ENCODE measurements at places on chromosomes 13 and 19.

DNA sequence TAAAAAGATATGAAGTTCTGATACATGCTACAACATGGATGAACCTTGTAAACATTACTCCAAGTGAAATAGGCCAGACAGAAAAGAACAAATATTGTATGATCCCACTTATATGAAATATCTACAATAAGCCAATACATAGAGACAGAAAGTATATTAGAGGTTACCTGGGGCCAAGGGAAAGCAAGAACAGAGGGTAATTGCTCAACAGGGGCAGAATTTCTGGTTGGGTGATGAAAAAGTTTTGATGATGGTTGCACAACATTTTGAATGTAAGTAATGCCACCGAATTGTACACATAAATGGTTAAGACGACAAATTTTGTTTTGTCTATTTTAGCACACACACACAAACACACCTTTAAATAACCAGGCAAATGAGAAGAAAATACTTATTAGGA lies 268.4 kb downstream of the FOXO1 start:
- DNase-seq, result no peak

DNA sequence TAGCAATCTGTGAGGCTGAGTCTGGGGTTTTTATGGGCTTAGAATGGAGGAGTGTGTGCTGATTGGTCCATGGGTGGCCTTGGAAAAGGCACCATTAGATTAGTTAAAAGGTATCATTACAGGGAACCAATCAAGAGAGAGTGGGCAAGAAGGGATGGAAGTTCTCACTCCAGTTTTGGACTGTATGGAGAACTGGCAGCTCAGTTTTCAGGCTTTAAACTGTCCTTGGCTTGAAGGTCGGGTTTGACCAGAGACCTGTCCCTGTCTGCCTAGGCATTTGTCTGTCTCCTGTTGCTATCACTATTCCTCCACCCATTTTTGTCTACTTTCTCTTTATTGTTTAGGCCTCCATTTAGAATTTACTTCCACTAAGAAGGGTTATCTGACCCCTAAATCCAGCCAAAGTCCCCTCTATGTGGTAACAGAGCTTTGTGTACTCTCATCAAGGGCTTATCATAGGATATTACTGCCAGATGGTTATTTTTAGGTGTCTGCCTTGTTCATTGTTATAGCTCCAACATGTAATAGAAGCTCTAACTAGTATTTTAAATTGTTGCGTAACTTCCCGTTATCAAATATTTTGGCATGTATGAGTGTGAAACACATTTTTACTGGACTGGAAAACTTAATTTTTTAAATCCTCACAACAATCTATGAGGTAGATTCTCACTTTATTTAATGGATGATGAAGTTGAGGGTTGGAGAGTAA lies 133.3 kb upstream of the SLC10A2 start:
- no peak for DNase-seq

DNA sequence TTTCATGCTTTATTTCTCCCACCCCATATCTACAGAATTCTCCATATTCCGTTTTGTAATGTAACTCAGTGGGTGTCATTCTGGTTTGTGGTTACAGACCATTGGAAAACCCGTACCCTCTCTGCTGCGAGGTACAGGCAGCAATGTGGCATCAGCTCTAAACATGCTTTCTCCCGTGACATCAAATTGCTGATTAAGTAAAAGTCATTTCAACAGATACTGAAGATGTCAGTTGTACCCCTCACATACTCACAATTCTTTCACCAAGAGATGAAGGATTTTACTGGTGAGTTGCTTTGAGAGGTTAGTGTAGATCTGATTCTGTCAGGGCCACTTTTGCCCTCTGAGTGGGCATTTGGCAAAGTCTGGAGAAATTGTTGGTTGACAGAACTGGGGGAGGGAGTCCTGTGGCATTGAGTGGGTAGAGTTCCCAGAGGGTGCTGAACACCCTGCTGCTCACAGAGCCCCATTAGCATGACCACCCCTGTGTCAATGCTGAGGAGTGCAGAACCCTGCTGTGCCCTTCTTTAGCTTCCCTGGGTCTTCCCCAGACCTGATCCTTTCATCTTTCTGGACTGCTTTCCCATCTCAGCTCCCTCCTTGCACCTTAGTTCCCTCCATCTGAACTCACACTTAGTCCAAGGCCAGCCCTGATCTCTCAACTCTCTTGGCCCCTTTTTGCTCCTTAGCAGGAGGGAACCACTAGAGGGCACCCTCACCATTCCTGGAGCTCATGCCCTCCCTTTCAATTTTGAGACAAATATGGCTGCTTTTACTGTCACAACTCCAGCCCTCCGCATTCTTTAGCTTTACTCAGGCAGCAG lies 39.9 kb upstream of the CEACAM8 start:
- no peak for DNase-seq

- no peak for DNase-seq
Measured at GRCh38 chr19:19171821-19172532, 1.9 kb upstream of the MEF2B start.

- no peak for DNase-seq
Measured at GRCh38 chr13:51000571-51001260, 91.1 kb downstream of the RNASEH2B start.

- no peak for DNase-seq
Measured at GRCh38 chr13:86918682-86919081, 752.5 kb upstream of the SLITRK5 start.

GRCh38 chr13:111907341-111907880 lies 159.5 kb upstream of the SOX1 start:
- DNase-seq, result no peak

GRCh38 chr13:23349161-23349897 lies 84.2 kb downstream of the SACS start:
- DNase-seq, result no peak

- DNase-seq, result no peak
Measured at GRCh38 chr19:16115301-16116039, 3.8 kb downstream of the RAB8A start.

DNA sequence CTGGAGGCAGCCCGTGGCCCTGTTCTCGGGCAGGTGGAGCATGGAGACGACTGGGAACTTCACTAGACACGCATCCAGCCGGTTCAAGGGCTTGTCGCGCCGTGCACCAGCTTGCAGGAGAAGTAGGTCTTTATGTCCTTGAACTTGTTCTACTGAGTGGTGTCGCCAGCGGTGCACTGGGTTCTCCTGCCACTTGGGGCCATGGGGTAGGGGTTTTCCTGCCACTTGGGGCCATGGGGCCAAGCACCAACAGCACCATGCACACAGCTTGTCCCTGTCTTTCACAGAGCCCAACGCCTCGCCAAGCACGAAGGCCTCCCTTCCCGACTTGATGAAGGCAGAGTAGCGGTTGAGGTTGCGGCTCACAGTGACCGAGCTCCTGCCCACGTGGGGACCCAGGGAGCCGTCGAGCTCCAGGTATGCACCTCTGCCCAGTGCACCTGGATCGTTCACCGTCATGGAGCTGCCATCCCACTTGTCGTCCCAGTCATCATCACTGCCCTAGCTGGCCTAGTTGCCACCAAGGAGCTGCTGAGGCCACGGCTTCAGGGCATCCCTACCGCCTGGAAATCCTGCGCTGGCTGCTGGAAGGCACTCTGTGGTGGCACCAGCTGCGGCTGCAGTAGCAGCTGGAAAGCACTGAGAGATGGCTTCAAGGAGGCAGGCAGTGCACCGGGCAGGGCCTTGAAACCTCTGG lies 40.5 kb upstream of the TPM4 start:
- DNase-seq, result no peak

DNA sequence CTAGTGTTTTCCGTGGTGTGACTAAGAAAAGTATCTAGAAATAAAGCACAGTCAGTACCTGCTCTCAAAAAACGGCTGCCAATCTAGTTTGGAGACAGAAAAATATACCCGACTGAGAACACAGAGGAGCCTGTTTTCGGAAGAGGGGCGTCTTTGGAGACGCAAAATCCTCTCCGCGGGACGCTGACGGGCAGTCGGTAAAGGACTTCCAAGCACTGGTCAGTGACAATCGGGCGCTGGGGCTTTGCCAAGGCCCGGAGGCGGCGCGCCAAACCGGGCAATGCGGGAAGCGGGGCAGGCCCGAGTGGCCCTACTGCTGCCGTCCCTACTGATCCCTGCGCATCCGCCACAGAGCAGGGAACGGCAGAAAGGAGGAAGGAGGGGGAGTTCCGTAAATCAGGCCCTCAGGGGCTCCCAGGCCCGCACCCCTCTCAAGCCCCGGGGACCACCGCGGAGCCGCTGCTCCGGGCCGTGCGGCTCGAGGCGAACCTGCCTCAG lies 588 bp upstream of the DPY19L3 start:
- DNase-seq, result no peak

GRCh38 chr19:15303105-15303780 lies 29.1 kb downstream of the BRD4 start:
- no peak for DNase-seq

Measured in activated CD8-positive, alpha-beta memory T cell treated with anti-CD3 and anti-CD28 coated beads for 1 hour (primary cell).